ENCODE measurements at places on chromosomes 4 and X.

DNA sequence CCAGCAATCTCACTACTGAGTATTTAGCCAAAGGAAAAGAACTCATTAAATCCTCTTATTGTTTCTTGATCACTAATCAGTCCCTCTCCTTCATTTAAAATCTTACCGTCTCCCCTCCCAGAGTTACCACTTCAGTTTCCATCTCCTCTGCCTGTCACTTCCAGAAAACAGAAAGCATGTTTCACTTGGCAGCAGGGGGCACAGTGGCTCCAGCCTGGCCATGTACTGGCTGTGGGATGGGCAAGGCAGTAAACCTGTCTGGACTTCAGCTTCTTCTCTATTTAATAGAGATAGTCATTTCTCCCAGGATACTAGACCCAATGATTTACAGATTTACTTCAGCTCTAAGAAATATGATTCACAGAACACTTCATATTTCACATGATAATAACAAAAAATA is 63.2 kb downstream of the CD40LG start:
- no peak for DNase-seq

DNA sequence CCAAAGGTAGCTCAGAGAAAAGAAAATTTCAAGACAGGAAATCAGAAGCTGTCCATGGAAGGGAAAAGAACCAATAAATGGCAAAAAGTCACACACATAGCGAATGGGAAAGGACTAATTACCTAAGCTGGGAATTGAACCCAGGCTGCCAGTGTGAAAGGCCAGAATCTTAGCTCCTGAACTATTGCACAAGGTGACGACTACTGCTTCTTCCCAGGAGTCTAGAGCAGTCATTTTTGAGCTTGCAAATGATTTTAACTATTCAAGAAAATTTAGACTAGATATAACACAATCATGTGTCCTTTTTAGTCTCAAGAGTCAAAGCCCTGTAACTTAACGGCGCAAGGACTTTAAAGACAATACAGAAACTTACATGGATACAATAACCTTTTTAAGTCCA is 34.1 kb upstream of the ZNF81 start:
- DNase-seq: no peak

DNA sequence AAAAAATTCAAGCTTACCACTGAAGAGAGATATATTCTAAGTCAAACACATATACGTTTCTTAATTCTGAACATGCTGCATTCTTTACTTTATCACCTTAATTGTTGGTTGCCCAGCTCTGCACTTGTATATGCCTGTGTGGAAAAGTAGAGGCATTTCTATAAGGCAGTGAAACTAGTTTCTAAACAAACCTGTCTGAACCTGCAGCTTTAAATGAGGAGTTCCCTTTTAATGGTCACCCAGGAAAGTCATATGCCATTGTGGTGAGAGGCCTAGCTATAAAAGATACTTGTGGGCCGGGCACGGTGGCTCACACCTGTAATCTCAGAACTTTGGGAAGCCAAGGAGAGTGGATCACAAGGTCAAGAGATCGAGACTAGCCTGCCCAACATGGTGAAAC is 147.4 kb upstream of the RXFP1 start:
- no peak for DNase-seq

- no peak for DNase-seq
Observed at GRCh38 chr4:137949746-137950145, 292.4 kb downstream of the SLC7A11 start.

DNA sequence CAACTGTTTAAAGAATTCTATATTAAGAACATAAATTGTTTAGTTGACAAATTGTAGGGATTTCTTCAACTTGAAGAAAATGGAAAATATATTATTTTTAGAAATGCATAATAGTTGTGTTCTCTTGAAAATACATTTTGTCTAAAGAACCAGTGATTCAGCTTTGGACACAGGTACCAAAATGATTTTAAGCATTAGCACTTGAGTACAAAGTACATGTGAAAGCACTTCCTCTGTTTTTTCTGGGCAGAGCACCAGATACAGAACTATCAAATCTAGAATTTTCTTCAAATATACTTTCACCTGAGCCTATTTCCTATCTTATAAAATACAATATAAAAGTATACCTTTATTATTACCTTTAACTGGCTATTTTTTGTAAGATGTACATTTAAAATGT is 539.8 kb downstream of the ADGRL3 start:
- no peak for DNase-seq

DNA sequence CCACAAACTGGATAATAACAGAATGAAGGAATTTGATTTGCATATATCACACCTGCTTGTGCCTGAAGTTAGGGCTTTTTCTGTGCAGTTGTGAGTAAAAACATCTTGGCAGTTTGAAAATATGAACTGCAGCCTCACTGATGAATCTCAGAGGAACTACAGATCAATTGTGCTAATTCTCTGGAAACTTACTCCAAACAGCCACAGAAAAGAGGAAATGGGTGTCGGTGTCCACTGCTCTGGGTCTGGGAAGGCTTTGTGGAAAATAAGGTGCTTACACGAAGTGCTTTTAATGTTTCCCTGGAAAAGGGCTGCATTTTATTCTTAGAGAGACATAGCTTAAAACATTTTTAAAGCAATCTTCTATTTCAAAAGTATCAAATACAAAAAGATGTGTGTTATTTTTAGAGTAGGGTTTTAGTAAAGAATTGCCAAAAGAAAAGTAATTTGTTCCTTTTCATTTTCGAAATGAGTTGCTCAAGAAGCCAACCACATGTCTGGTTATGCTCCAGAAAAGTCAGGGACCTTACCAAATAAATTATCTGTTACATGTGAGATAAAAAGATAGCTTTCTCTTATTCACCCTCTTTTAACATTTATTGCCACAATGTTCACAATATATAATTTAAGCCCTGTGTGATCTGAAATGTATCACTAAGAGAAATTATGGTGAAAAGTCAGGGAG is 240.1 kb downstream of the FRAS1 start:
- no peak for DNase-seq

DNA sequence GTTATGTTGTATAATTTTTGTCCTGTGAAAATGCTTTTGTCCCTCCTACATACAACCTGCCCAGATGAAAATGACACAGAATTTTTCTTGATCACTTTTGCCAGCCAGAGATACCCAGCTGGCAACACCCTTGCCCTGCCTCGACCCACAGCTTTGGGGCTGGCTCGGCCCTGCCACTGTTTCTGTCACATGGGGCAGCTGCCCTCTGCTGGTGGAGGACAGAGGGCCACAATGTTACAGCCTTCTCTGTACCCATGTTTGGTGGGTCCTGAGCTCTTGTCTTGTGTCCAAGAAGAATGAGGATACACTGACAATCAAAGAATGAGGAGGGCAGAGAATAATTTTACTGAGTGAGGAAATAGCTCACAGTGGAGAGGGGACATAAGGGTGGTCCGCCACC is 31.1 kb downstream of the BMP15 start:
- DNase-seq: no peak

GRCh38 chr4:75658876-75659275 is 14.3 kb downstream of the G3BP2 start:
- DNase-seq: no peak

DNA sequence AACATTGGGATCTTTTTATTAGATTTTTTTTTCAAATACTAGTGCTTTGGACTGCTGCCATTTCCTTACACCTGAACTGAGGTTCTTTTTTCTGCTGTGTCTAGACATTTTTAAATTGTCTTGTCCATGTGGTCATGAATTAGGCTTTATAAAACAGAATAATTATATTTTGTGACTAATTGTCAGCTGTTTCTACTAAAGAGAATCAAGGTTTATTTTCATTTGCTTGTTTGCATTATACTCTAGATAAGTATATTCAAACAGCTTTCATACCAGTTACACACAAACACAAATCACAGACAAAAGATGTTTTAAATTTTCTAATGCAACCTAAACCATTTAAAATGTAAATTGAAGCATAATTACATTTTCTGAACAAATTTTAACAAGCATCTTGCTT is 194.7 kb downstream of the GALNTL6 start:
- no peak for DNase-seq

- no peak for DNase-seq
Observed at GRCh38 chr4:22573198-22573597, 57.3 kb upstream of the ADGRA3 start.

GRCh38 chrX:100687546-100687945 is 43.5 kb downstream of the SRPX2 start:
- DNase-seq: no peak

DNA sequence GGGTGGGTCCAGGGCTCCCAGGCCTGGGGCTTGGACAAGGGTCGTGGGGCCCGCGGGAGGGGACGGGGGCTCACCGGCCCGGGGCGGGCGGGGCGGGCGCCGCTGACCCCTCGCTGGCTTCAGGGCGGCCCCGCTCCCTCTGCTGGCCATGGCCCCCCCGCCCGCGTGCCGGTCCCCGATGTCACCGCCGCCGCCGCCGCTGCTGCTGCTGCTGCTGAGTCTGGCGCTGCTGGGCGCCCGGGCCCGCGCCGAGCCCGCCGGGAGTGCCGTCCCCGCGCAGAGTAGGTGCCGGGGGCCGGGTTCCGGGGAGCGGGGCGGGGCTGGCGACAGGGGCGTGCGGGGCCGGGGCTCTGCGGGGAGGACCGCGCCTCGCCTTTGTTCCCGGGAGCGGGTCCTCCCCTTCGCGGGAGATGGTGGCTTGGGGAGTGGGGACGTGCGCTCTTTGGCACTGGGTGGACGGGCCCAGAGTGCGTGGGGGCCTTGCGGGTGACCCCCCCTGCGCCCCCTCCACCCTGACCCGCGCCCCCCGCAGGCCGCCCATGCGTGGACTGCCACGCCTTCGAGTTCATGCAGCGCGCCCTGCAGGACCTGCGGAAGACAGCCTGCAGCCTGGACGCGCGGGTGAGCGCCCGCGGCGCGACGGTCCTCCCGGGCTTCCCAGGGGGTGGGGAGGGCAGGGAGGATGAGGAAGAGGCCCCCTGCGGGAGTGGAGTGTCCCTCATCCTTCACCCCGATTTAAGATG is 16.8 kb upstream of the NAT8L start:
- DNase-seq: peak; percentile 24

DNA sequence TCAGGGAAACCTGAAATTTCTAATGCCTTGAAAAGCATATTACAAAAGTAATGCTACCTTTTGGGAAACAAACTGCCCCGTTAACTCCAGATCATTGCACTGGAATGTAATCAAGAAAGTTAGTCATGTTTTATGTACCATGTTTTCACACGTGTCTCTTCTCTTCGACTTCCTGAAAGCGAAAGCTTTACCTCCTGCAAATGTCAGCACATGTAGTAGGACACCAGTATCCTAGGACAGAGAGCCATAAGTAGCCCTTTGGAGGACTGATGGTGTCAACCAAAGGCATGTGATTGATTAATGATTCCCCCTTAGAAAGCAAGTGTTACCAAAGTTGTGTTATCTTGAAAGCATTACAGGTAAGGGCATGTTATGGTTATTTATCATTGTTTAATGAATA is 8.8 kb upstream of the MND1 start:
- DNase-seq: no peak

GRCh38 chr4:140641105-140641555 is 72.4 kb upstream of the UCP1 start:
- no peak for DNase-seq

- DNase-seq: no peak
Observed at GRCh38 chr4:81142744-81143143, 72.3 kb downstream of the PRKG2 start.

DNA sequence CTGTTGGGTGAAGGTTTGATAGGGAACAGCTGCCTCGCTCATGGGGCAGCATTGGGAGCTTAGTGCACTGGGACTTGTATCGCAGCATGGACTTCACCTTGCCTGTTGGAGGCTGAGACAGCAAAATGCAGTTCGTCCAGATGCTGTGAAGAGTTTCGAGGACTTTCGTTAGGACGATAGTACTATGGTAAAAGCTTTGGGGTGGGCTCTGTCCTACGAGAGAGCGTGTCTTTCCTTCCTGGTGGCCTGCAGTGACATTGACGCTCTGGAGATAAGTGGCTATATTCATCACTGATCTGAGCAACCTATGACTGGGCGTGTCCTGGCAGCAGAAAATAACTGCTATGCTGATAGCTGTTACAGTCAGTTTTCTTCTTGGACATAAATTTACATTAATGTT is 44.8 kb downstream of the ARHGAP10 start:
- no peak for DNase-seq

DNA sequence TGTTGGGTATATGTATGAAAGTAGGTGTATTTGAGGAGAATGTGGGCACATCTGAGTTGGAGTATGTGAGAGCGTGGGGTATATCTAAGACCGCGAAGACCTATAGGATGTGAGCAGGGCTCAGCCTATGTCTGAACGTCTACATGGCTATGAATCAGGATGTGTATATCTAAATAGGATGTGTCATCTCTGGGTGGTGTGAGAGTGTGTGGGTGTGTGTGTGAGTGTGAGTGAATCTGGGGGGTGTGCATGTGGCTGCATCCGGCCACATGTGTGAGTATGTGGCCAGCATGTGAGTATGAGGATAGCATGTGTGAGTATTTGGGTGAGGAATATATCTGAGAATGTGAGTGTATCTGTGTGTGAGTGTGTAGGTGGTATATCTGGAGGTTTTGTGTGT is 7.7 kb downstream of the GPR173 start:
- no peak for DNase-seq

GRCh38 chrX:142977128-142977914 is 48.4 kb upstream of the SPANXN4 start:
- no peak for DNase-seq

GRCh38 chr4:168097161-168097560 is 4.8 kb downstream of the ANXA10 start:
- no peak for DNase-seq

- no peak for DNase-seq
Observed at GRCh38 chr4:150265806-150266205, 187.6 kb downstream of the DCLK2 start.

GRCh38 chrX:131366407-131366806 is 77.3 kb upstream of the IGSF1 start:
- DNase-seq: no peak

GRCh38 chr4:156972379-156973015 is 898 bp upstream of the PDGFC start:
- DNase-seq: no peak

GRCh38 chrX:109623997-109624396 is 975 bp downstream of the KCNE5 start:
- no peak for DNase-seq

GRCh38 chr4:111631215-111631999 is 513.8 kb upstream of the FAM241A start:
- DNase-seq: no peak

GRCh38 chr4:68110441-68110840 is 19.2 kb downstream of the TMPRSS11F start:
- DNase-seq: no peak

GRCh38 chrX:154409222-154409871 is at the start of gene DNASE1L1:
DNASE1L1 (minus strand) TSS chrX:154409254; CDS start chrX:154405568, 3,686 bp downstream.
- DNase-seq: peak; percentile 76

All from CD4-positive, alpha-beta T cell treated with Interferon gamma for 1 hour (primary cell).